CD4-positive, alpha-beta T cell treated with Interleukin-6 at 100 ng/mL for 8 hours (primary cell): ENCODE measurements at places on chromosomes 13 and 19.

DNA sequence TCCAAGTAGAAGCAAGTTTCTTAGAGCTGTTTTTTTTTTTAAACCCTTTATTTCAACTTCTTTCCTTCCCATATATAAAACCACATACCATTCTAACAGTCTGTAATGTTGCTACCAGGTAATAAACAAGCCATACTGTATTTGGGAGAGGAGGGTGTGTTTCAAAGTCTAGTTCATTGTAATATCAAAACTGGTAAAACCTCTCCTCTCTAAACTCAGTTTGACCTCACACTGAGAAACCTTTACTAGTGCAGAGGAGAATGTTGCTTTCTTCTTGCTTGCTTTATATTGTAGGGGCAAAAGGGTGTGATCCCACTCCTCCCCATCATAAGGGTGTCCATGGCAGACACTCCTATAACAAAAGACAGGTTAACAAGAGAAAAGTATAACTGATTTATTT lies 155.1 kb downstream of the GGACT start:
- no peak for DNase-seq

DNA sequence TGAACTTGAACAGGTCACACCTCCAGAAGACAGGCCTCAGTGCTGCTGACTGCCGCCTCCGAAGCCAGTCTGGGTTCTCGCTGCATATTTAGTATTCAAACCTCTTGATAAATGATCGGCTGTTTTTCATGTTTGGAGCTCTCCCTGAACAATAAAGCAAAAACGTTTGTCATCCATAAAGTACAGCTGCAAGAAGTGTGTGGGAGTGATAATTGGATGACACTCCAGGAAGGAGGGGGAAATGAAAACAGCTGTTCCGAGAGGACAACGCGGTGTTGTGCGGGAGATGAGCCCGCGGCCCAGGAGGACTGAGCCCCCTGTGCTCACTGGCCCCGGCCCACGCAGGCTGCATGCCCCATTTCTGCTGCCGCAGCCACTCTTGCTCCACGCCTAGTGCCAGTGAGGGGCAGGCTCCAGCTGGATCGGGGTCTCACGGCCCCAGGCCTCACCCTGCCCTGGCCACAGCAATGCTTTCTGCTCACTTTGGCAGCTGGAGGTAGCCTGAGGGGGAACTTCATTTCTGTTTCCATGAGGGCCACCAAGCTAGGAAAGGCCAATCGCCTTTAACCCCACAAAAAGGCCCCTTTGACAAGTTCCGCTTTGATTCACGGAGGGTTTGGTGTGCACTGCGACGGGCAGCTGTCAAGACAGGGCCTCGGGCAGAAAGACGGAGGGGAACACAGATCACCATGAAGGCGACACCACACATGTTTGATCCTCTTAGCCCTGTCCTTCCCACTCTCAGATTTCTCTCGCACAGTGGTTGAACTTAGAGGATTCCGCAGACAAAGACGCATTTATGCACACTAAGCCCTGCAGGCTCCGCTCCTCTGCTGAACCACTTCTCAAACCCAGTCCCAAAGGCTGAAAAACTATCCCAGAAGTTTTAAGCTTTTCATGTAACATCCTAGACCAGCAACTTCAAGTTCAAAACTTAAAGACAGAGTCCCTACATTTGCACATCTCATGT lies 537.6 kb downstream of the EFNB2 start:
- no peak for DNase-seq

- no peak for DNase-seq
Measured at GRCh38 chr19:38715555-38715954, 28.7 kb downstream of the CAPN12 start.

GRCh38 chr19:45814851-45815480 lies at the start of gene RSPH6A:
TSS of gene RSPH6A (minus strand) at chr19:45815308. CDS start at chr19:45815176, 132 bp downstream.
- DNase-seq = no peak

GRCh38 chr13:18946738-18947137 lies 234.9 kb downstream of the TUBA3C start:
- no peak for DNase-seq

DNA sequence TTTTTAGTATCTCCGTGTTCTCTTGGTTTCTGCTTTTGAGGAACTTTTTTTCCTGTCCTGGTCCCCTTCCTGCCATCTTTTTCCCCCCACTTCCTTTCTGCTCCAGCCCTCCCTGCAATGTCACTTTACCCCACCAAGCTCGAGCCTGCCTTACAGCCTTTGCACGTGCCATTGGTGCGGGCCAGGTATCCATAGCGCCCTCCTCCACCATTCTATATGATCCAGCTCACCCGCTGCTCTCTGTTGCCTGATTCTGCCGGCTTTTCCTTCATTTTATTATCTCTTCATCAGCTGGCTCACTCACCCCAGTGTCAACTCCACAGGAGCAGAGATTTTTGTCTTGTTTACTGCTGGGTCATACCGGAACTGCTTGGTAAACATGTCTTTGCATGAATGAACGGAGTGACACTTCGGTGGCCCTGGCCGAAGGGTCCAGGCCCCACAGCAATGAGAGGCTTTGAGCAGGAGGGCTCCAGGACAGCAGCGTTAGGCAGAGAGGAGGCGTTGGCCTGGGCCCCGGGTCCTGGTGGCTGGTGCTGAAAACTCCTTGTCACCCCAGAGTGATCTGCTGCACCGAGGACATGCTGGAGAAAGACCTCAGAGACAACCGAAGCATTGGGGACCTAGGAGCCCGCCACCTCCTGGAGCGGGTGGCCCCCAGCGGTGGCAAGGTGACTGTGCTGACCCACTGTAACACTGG lies 1.2 kb downstream of the MRI1 start:
- no peak for DNase-seq

- no peak for DNase-seq
Measured at GRCh38 chr19:32233091-32233490, 112.3 kb upstream of the ZNF507 start.

GRCh38 chr19:28794301-28794700 lies 418.6 kb downstream of the UQCRFS1 start:
- DNase-seq = no peak

GRCh38 chr13:79593641-79594275 lies 112.8 kb downstream of the NDFIP2 start:
- DNase-seq = no peak

DNA sequence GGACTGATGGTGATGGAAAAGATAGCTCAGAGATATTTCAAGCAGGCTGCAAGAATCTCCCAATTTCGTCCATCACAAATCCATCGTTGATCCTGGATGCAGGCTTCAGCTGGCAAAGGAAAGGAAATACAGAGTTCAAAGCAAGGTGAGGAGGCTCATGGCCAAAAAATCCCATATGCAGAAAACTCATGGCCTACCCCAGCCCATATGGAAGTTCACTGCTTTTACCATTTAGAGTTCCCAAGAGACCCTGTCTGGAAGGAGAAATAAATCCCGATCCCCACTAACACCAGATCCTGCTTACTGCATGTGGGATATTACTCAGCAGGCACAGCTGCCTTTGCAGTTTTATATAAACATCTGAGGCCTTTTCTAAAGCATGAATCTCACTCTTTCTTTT lies 412.9 kb upstream of the SPRY2 start:
- DNase-seq = no peak

DNA sequence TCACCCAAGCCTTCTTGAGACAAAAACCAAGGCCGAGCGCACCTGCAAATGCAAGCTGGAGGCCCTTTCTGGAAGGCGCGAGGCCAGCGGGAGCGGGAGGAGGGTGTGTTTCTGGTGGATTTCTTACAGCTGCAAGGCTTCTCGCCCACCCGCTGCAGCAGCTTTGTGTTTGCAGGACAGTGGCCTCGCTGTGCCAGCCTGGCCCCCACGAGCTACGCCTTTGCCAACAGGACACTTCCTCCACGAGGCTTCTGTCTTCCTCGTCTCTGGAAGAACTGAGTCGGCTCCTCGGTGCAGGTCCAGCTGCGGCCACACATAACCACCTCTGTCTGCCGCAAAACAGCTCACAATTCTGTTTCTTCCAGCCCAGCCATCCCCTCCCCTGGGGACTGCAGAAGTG lies 10.1 kb downstream of the ATCAY start:
- DNase-seq = no peak

DNA sequence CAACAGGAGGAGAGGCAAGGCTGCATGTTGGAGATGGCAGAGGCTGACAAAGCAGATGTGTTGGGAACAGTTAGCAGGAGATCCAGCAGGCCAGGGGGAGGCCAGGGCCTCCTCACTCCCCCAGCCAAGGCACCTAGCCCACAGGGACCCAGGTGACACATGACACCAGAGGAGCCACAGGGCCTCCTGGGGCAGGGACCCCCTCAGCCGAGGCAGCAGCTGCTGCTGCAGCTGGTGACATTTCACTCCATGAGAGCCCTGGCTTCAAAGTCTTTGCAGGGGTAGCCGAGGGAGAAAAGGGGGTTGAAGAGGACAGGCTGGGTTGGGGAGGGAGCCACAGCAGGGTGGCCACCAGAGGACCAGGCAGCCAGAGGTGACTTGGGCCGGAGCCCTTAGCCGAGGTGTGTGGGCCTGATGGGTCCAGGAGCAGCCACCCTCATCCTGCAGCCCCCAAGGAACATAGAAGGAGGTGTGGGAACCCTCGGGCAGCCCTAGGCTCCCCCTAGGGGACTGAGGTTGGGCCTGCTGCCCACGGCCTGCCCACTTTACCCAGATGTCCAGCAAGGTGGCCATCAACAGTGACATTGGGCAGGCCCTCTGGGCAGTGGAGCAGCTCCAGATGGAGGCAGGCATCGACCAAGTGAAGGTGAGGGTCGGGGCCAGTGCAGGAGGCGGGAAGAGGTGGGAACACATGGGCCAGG lies at the start of gene GNG14:
TSS of gene GNG14 (plus strand) at position 503 of the 701 bp plus-strand sequence. CDS start at position 554, 51 bp downstream.
- DNase-seq = no peak

DNA sequence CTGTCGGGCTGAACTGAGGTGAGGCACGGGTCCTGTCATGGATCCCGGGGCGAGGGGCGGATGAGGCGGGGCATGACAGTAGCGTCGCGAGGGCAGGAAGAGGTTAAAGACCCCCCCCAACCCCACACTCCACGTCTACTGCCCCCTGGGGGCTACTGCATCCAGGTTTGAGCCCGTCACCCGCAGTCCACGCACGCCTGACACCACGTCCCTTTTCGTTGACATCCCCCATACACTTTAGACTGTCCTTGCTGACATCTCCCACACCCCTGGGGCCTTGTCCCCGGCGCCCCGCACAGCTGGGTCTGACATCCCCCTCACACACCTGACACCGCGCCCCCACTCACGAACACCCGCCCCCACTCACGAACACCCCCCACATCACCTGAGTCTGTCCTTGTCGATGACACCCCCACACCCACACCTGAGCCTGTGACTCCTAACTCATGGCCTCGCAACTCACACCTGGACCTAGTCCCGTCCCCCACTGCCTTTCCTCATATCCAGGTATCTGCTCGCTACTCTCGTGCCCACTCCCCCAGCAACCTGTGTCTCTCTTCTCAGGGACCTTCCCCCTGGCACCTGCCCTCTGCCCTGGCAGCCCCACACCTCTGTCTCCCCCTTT lies 416 bp downstream of the SLC25A42 start:
- DNase-seq = no peak

DNA sequence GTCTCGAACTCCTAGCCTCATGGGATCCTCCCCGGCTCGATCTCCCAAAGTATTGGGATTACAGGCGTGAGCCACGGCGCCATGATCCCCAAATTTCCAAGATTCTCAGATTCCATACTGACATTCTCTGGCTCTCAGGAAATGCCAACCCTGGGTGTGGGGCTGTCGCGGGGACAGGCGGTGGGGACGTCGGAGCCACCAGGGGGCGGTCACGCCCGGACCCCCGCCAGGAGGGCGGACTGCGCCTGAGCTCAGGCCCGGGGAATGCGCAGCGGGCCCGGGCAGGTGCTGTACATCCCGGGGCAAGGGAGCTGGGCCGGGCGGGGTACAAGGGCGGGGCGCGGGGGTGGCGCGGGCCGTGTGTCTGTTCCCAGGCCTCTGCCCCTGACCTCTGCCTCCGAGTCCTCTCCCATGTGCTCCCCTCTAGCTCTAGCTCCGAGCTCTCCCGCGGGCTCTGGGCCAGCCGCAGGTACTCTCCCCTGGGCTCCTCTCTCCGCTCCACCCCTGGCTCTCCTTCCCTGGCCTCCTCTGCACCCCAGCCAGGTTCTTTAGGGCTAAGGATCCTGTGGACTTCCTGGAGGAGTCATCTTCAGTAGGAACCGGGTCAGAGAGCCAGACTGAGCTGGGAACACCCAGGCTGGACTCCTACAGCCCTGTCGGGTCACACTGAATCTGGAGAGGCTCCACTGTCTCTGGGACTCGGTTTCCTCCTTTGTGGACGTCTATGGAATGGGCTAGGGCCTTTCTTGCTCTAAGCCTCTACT lies 2.4 kb downstream of the PPP1R13L start:
- DNase-seq = no peak

- DNase-seq = no peak
Measured at GRCh38 chr19:41198559-41198958, 5.5 kb downstream of the CYP2S1 start.

DNA sequence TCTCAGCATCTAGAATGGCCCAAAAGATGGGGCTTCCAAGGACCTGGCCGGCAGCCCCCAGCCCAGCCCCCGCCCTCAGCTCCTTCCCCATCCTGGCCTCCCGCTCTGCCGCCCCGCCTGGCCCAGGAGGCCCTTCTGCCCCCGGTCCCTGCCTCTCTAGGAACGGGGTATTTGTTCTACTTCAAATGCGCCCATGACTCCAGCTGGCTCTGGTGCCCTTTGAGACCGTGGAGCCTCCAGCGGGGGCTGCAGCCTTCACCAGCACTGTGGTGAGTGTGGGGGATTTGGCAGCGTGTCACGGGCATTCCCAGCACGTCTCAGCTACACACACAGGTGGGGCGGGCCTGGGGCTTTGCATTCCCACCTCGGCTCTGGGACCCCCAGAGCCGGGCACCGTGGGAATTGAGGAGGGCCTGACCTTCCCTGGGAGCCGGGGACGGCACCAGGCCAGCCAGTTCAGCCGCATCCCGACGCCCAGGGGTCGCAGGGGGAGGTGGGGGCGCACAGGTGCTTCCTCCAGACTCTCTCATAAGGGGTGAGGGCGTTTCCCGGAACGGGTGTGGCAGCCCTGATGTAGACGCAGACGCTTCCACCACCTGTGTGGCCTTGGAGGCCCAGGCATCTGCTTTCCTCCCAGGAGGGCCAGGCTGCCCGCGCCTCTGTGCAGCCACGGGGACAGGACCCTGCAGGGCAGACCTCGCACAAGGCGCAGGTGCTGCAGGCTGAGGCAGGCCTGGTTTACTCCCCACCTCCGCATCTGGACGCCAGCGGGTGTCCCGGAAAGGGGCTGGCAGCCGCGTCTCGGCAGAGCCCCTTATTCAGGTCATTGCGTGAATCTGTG lies 947 bp downstream of the ATP4B start:
- no peak for DNase-seq
